ENCODE measurements at places on chromosomes 11 and 22.

DNA sequence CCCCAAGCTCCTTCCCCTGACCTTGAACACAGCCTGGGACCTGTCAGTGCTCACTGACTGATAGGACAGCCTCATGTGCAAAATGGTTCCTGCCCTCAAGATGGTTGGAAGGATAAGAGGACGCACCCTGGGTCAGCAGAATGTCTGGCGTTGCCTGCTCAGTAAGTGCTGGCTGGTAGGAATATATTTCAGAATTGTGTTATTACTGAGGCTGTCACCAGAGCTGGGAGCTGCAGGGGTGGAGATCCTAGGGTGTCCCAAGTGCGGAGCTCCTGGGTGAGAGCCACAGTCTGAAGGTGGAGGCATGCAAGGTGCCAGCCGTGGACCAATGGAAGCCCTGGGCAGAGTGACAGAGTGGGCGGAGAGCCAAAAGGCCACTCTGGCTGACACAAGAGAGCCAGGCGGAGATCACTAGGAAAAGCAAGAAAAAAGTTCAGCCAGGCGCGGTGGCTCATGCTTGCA is 1.0 kb upstream of the SEC14L4 start:
- no peak for DNase-seq

GRCh38 chr11:128379587-128380580 is 207.5 kb downstream of the ETS1 start:
- no peak for DNase-seq

DNA sequence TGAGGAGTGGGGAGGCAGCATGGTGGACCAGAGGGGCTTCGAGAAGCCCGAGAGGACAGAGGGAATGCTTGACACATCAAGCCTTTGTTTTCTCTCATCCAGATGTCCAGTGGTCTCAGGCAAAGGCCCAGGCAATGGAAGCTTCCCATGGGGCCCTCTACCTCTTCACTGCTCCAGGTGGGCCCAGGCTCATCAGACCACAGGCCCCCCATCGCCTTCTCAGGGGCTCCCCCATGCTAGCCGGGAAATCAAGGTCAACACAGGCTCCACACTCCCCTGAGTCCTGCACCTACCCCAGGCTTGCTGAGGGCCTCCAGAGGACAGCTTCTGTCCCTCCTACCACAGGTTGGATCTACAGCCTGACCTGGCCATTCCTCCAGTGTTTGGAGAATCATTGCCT is 157.5 kb downstream of the CHST1 start:
- no peak for DNase-seq

DNA sequence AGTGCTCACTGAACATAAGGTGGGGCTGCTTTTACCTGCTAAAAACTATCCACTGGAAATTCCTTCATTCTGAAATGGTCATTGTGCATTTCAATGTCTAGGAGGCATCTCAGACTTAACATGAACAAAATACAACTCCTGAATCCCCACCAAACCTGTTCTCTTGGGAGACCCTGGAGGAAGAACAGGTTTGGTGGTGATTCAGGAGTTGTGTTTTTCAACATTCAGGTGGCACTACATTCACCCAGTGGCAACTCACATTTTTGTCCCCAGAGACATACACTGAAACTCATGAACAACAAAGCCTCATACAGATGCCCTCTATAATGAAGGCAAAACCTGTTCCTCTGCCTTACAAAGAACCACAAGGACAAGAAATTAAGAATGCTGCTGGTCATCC is 64.3 kb upstream of the CYP2D6 start:
- no peak for DNase-seq

GRCh38 chr22:45615364-45615763 is 56.3 kb upstream of the ATXN10 start:
- no peak for DNase-seq

GRCh38 chr11:113133071-113133470 is 171.9 kb downstream of the NCAM1 start:
- no peak for DNase-seq

DNA sequence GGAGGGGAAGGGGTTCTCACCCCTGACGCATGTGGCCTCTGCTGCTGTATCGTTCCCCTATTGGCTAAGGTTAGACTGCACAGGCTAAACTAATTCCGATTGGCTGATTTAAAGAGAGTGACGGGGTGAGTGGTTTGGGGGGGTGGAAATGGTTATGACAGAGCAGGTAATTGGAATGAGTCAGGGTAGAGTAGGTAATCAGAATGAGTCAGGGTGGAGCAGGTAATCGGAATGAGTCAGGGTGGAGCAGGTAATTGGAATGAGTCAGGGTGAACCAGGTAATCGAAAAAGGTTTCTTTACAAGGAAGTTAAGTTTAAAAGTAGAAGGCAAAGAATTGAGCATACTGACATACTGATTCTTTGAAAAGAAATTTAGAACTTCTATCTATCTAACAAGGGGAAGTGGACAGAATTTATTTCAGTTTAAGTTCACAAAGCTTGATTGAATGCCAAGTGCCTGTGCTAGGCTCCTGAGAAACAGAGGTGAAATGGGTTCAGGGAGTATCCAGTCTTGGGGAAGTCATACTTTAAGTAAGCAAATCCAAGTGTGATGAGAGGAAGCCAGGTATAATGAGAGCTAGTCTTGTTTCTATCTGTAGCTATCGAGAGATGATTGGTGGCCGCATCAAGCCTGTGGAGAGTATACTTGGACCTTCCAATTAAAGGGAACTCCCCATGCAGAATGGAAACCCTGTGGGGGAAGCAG is 58.0 kb downstream of the C11orf91 start:
- no peak for DNase-seq

All from neural crest cell (in vitro differentiated cells).